ENCODE measurements at places on chromosomes 2 and 18.

DNA sequence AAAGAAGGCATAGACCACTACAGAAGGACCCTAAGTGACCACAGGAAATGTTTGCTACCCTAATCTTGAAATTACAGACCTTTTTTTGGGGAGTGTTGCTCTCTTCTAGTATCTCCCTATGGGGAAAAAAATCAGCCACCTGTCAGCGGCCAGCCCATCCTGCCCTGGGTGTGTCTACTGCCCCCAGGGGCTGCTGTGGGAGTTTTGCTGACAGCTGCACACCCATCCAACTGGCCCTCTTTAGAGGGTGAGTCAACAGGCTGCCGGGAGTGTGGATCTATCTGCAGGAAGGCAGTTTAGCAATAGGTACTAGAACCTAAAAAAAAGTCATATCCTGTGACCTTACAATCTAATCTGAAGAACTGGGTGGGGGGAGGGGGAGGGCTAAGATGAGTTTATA is 796 bp upstream of the DYSF start:
- DNase-seq = peak; percentile 60

GRCh38 chr18:10329101-10329500 is 125.3 kb upstream of the APCDD1 start:
- no peak for DNase-seq

- DNase-seq = no peak
Observed at GRCh38 chr2:58033530-58033929, 13.1 kb upstream of the VRK2 start.

DNA sequence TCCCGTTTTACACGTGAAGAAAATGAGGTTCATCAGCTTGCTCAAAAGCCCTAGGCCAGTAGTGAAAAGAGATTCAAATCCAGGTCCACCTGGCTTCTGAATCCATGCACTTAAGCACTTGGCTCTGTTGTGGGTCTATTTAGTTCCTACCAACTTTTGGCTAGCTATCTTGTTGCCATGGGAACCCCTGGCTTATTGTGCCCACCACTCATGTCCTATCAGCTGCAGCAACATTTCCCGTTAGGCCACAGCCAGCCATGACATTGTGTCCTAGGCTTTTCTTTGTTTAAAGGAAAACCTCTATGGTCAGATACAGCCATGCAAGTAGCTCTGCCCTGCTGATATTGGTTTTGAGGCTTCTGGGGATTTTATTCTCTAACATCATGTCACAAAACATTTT is 49.8 kb downstream of the PLEK start:
- DNase-seq = no peak

- DNase-seq = no peak
Observed at GRCh38 chr2:178997477-178997876, 52.5 kb downstream of the CCDC141 start.

All from suppressor macrophage treated with lipopolysaccharide for 4 hours (primary cell).